NCI-H1436 treated with DMSO at 0.1 percent for 48 hours (cell line): ENCODE measurements at places on chromosomes 16 and 17.
A peak's percentile ranks its signal among the peaks of the same experiment; 100 is the strongest.

DNA sequence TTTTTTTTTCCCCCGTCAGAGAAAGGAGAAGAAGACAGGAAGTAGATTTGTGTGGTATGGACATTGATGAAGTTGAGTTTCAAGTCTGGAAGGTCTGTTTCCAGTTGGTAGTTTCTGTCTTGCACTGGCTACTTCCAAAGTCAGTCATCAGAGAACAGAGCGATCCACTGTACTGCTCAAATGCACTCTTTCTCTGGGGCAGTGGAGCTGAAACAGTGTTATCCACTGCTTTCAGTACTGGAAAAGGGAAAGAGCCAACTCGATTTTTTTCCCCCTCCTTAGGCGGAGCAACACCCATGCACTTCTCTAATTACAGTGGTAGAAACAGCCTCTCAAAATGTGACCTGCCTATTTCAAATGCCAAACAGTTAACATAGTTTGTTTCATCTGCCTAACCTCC is 7.4 kb downstream of the PRKCA start:
- DNase-seq: no peak

GRCh38 chr17:35236821-35237220 is 6.1 kb upstream of the SLFN5 start:
- DNase-seq: no peak

- DNase-seq: no peak
Measured at GRCh38 chr17:4163951-4164350, 21.0 kb downstream of the CYB5D2 start.

DNA sequence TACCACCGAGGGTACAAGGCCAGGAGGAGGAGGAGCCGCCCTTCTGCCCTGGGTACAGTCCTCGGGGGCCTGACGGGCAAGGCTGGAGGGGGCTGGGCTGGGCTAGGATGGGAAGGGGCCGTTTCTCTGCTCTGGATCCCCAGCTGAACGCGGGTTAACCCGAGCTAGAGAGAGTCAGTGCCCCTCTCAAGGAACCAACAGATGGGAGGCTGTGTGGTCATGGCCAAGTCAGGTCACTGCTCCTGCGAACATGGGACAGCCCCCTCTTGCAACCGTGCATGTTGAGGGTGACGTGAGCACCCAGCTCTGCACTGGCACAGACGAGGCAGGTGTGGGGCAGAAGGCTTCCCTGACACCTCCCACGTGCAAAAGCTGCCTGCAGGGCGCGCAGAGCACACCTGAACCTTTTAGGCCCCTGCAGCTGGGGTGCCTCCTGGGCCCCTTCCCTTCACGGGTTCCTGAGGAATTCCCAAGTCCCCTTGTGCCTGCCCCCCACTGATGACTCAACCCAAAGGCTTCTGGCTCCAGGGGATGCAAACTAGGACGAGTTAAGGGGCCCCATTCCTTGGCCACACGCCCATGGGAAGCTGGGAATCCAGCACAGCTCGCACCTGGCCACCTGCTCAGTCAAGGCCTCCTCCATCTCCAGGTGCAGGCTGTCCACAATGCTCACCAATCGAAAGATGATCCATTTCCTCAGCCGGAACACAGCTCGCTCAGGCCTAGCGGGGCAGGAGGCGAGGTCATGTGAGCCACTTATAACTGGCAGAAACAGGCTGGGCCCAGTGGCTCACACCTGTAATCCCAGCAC is 6.3 kb downstream of the MYBBP1A start:
- no peak for DNase-seq

DNA sequence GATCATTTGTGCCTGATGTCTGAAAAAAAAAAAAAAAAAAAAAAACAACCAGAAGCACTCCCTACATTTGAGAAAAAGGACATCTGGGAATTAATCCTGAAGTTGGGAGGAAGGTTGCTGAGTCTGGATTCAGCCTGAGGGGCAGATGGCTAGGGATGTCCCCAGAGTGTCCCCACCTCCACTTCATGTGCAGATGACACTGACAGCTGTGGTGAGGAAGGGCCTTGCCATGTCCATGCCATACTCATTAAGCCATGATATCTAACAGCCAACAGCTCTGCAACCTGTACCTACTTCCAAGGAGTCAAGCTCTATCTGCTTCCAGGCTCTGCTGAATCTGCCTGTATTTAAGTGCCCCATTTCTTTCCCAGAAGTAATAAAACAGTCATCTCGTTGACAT is 356.0 kb downstream of the CA10 start:
- DNase-seq: no peak

DNA sequence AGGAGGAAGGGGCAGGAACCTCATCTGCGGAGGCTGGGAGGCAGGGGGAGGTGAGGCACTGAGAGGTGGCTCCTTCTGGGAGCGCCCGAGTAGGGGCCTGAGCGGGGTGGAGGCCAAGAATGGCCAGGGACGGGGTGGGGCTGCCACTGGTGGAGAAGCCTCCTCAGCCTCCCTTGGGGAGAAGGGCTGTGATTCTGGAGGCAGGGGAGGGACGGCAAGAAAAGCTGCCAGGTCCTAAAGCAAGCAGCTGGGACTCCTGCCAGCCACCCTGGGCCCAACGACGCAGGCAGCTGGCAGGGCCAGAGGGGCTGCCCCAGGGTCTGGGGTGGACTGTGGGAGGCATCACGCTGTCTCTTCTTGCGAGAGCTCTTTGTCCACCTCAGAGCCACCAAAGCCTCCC is 12.7 kb upstream of the MLKL start:
- DNase-seq: no peak

- DNase-seq: no peak
Measured at GRCh38 chr17:71068408-71068750, 899.0 kb downstream of the KCNJ2 start.

- DNase-seq: no peak
Measured at GRCh38 chr16:53899431-53899830, 195.5 kb downstream of the FTO start.

DNA sequence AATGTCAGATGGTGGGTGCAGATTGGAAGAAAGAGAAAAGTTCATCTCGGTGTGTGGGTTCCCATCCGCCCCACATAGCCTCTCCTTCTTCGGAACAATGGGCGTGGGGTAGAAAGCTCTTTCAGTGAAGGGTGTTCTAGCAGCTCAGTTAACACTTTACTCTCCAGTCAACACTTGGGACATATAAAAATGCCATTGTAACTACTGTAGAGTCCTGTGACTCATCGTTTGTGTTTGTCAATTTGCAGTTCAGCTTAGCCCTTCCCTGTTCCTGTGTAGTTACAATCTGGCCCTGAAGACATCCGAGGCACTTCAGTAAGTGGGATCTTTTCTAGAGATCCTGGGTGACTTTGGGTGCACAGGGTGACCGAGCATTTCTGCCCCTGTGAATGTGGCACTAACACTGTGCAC is 11.5 kb upstream of the CLEC18C start:
- DNase-seq: no peak

DNA sequence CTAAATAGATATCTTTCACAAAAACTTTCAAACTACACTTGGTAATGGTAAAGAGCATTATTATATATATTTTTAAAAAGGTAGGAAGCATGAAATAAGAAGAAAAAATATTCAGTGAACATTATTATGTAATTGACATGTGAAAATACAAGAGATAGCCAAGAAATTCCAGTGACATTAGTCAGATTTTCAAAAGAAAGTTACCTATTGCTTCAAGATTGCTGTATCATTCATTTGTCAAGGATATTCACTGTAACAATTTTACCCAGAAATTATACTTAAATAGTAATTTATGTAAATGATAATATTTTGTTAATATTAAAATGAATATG is 350.2 kb downstream of the KIF2B start:
- DNase-seq: no peak

DNA sequence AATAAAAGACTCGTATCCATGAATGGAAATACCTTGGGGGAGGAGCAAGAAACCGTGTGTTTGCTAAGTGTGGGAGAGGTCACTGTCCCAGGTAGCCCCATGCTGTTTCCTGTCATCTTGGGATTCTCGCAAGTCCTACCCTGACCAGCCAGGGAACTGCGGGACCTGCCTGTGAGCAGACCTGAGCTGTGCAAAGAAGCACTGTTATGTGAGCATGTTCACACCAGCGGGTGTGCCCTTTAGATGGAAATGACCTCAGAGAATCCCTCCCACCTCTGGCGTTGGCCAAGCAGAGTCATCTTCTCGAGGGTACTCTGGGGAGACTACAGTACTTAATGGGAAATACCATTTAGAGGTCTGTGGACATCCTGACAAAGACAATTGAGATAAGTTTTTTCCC is 127.0 kb upstream of the MON1B start:
- no peak for DNase-seq

DNA sequence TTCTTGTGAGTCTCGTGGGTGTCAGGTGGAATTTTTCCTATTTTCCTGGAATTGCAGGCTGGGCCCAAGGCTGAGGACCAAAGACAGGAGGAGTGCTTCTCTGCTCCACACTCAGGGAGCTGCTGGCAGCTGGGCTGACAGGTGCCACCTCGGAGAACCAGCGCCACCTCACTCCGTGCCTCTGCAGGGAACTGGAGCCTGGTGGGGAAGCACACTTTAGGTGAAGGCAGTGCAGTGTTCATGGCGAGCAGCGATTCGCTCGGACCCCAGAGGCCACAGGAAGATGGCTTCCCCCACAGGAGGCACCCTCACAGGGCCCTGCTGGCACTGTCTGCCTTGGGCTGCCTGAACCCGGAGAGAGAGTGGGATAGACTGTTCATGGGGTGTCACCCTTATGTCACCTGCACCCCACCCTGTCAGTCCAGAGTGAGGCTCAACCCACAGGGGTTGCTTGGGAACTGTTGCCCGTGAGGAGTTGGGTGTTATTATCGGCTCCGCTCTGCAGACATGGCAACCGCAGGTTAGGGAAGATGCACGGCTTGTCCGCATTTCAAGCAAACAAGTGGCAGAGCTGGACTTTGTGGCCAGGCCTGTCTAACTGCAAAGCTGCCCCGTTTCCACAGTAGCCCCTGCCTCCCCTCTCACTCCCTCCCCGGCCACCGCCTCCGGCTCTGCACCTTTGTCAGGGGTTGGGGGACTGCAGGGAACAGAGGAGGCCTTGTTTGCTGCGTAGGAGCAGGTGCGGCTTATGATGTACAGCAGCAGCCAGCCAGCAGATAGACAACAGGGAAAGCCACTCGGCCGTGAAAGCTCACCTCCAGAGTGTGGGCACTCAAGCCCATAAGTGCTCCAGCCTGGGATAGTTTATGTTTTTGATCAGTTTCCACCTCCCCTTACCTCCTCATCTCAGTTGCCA is 15.5 kb downstream of the TBC1D24 start:
- DNase-seq: no peak

GRCh38 chr16:84739349-84740124 is 39.7 kb downstream of the USP10 start:
- no peak for DNase-seq

GRCh38 chr16:27097800-27098230 is 31.1 kb downstream of the C16orf82 start:
- DNase-seq: no peak

DNA sequence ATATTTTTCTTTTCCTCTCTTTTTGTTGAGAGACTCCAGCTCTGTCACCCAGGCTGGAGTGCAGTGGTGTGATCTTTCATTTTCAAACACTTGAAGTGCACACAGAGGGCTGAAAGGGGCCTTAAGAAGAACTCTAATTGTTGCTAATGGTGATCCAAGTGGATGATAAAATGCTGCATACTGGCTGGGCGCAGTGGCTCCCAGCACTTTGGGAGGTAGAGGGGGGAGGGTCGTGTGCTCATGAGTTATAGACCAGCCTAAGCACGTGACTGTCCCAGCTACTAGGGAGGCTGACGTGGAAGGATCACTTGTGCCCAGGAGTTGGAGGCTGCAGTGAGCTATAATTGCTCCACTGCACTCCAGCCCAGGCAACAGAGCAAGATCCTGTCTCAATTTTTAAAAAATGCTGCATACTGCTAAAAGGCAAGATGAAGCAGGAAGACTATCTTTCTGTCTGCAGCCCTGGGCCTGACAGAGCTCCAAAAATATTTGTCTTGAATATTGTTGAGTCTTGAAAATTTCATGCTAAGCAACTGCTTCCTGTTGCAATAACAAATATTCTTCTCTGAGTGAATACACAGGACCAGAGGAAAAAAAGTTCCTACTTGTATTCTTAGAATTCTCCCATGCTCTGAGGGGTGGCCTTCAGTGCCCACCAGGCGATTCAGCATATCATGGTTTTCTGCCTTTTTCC is 63.7 kb upstream of the AKTIP start:
- DNase-seq: peak; percentile 15

DNA sequence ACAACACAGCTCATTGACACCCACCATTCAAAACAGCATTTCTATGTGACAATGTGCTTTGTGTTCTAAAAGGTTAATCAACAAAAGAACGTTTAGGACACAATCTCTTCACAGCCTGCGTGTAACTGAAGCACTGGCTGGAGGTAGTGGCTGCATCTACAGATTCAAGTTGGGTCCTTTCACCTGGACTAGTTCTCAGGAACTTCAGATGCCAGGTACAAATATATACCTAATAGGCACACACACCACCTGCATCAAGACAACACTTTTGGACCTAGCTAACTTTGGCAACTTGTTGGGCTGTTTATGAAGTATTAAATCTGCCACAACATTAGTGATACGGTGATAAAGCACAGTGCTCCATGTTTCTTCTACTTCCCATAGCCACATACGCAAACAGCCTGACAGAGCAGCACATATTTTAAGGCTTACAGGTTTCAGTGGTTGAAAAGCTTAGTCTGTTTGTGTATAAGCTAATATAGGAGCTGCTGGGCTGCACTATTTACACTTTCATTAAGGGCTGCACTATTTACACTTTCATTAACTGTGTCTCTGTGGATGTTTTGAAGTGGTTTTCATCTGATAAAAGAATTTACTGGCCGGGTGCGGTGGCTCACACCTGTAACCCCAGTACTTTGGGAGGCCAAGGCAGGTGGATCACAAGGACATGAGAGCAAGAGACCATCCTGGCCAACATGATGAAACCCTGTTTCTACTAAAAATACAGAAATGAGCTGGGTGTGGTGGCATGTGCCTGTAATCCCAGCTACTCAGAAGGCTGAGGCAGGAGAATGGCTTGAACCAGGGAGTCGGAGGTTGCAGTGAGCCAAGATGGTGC is 132.6 kb downstream of the PARN start:
- no peak for DNase-seq

- DNase-seq: no peak
Measured at GRCh38 chr16:82031116-82032084, 3.7 kb upstream of the HSD17B2 start.

DNA sequence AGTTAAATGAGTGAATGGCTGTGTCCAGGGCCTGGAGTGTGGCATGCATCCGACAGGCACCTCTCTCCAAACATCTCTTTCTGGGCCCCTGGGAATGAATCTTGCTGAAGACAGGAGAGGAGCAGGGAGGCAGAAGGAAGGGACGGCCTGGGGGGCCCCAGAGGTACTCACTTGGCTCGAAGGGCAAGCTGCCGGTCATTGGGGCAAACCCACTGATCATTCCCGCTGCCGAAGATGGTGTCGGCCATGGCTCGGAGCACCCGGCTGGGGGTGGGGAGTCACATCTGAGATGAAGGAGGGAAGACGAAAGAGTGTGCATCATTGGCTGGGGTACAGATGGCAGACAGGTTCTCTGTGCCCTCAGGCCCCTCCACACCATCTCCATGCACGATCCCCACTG is 25.3 kb downstream of the RPH3AL start:
- DNase-seq: no peak

- DNase-seq: peak; percentile 23
Measured at GRCh38 chr16:21301168-21301894, 23.2 kb upstream of the CRYM start.

GRCh38 chr16:16190546-16190945 is 32.7 kb downstream of the ABCC6 start:
- no peak for DNase-seq

- no peak for DNase-seq
Measured at GRCh38 chr17:44049294-44050060, 17.0 kb downstream of the LSM12 start.

GRCh38 chr17:37134050-37134449 is 185.3 kb downstream of the AATF start:
- DNase-seq: peak; percentile 76

GRCh38 chr16:10922328-10923145 is 19.7 kb downstream of the DEXI start:
- DNase-seq: no peak
